ENCODE measurements at places on chromosomes 1 and 21. TPM values are rescaled to one million over a fixed set of nuclear protein-coding genes. Genes with fewer than 3 reads are reported as not detected.
A peak's percentile ranks its signal among the peaks of the same experiment; 100 is the strongest.

DNA sequence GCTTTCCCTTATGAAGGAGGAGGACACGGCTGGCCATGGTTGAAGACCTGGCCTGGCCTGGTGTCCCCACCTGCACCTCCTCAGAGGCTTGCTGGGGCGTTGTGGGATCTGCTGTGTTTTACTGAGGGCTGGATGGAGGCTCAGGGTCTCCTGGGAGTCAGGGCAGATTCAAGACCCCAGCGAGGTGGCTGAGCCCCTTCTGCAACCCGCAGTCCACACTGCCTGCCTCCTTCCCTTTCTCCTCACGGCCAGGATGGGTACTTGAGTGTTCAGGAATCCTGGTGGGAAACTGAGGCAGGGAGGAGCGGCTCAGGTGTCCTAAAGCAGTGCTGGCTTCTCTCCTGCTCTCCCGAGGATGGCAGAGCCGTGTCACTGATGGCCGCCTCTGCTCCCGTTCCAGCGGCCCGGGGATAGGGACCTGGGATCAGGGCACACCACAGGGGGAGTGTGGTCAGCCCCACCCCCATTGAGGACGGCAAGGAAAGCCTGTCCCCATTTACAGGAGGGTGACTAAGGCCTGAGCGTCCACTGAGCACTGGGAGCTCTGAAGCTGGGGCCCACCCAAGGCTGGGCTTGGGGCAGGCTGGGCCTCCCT is 47.5 kb downstream of the TRPM2 start:
- no peaks in the 10 kb centered on the region for H3K27me3 ChIP-seq
- H3K4me1 ChIP-seq = peaks cover 5% of the 10 kb centered on the region
- no peaks in the 10 kb centered on the region for H3K36me3 ChIP-seq
- H3K27ac ChIP-seq = no peak overlapping the region
- DNase-seq = no peak
- H3K4me3 ChIP-seq = no peak overlapping the region

- no peak overlapping the region for H3K4me3 ChIP-seq
- H3K27ac ChIP-seq = peak overlapping the region; percentile 51
- peaks cover 7% of the 10 kb centered on the region for H3K4me1 ChIP-seq
- DNase-seq = no peak
- H3K36me3 ChIP-seq = peaks cover 9% of the 10 kb centered on the region
These were observed 22.6 kb downstream of the PHACTR4 start for GRCh38 chr1:28392027-28392652.

DNA sequence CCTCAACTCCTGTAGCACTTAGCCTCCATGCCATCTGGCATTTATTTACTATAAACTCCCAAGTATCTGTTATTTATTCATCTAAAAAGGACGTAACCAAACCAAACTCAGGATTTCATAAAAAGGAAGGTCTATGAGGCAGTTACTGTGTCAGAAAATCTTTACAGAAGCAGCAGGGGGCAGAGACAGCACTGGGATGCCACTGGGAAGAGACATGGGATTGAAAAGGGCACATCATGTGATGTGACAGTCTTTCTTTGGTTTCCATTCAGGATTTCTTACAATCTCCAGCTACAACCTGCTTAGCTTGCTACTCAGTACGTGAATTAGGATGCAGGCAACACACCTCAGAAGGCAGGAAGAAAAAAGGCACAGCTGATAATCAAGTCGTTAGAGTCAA is 31.2 kb downstream of the SPRTN start:
- peaks cover 29% of the 10 kb centered on the region for H3K36me3 ChIP-seq
- no peaks in the 10 kb centered on the region for H3K4me1 ChIP-seq
- no peak for DNase-seq
- no peaks in the 10 kb centered on the region for H3K27me3 ChIP-seq
- H3K27ac ChIP-seq = no peak overlapping the region

GRCh38 chr1:155184835-155185782 is 11.5 kb downstream of the TRIM46 start:
- H3K27ac ChIP-seq = no peak overlapping the region
- no peak for DNase-seq
- H3K36me3 ChIP-seq = no peaks in the 10 kb centered on the region
- H3K4me1 ChIP-seq = peaks cover 3% of the 10 kb centered on the region

- no peaks in the 10 kb centered on the region for H3K36me3 ChIP-seq
- DNase-seq = no peak
- H3K4me1 ChIP-seq = no peaks in the 10 kb centered on the region
- no peak overlapping the region for H3K4me3 ChIP-seq
These were observed 419.3 kb downstream of the KCTD3 start for GRCh38 chr1:215986401-215986800.

- no peak overlapping the region for H3K27ac ChIP-seq
- no peaks in the 10 kb centered on the region for H3K27me3 ChIP-seq
- no peaks in the 10 kb centered on the region for H3K36me3 ChIP-seq
- no peak for DNase-seq
These were observed 295.0 kb upstream of the LRRC7 start for GRCh38 chr1:69272684-69273083.

The TRPM2 gene
- 0.09 TPM for total RNA-seq

The CYP4A11 gene
- total RNA-seq = not detected

The CLCA4 gene
- not detected for total RNA-seq
